ENCODE measurements at places on chromosomes 16 and 17. TPM values are rescaled to one million over a fixed set of nuclear protein-coding genes. Genes with fewer than 3 reads are reported as not detected.

Gene MYH1
- not detected for total RNA-seq

Gene EFTUD2
- 220 TPM for total RNA-seq

Gene ZG16B
- not detected for total RNA-seq

Gene HOXB9
- total RNA-seq = not detected

Gene TMEM235
- not detected for total RNA-seq

Gene SYT17
- 0.53 TPM for total RNA-seq

Gene CRHR1
- not detected for total RNA-seq

Gene CCL17
- not detected for total RNA-seq

Gene IL17C
- total RNA-seq = not detected

Gene GNGT2
- 3.2 TPM for total RNA-seq

Gene MYH3
- under 0.01 TPM for total RNA-seq

Gene ALOXE3
- total RNA-seq = not detected

Gene CCL4
- not detected for total RNA-seq

Gene KCNH4
- total RNA-seq = under 0.01 TPM

Gene PRKCB
- total RNA-seq = 0.14 TPM

Gene ACOX1
- total RNA-seq = 67.8 TPM

Gene EMP2
- total RNA-seq = 37.6 TPM

Gene CES3
- not detected for total RNA-seq

Gene TEKT3
- not detected for total RNA-seq

Gene CBLN1
- 0.22 TPM for total RNA-seq

Gene CHRNE
- 0.43 TPM for total RNA-seq

Gene MYL4
- 0.66 TPM for total RNA-seq

Gene RAB26
- 0.66 TPM for total RNA-seq

Gene GOSR2
- total RNA-seq = 64.5 TPM

Gene C1QTNF8
- total RNA-seq = not detected

Gene NUFIP2
- 60.9 TPM for total RNA-seq

Gene USP22
- total RNA-seq = 287 TPM

Gene ORAI3
- 16.7 TPM for total RNA-seq

Gene HEATR9
- total RNA-seq = not detected

Gene HBA1
- total RNA-seq = not detected

Gene TP53TG3
- not detected for total RNA-seq

Gene SSTR5
- total RNA-seq = not detected

Gene FBXW10
- not detected for total RNA-seq

Gene ARL16
- total RNA-seq = 34.0 TPM

Measured in thoracic aorta endothelial cell (primary cell).